ENCODE measurements at places on chromosomes 1 and 21.

DNA sequence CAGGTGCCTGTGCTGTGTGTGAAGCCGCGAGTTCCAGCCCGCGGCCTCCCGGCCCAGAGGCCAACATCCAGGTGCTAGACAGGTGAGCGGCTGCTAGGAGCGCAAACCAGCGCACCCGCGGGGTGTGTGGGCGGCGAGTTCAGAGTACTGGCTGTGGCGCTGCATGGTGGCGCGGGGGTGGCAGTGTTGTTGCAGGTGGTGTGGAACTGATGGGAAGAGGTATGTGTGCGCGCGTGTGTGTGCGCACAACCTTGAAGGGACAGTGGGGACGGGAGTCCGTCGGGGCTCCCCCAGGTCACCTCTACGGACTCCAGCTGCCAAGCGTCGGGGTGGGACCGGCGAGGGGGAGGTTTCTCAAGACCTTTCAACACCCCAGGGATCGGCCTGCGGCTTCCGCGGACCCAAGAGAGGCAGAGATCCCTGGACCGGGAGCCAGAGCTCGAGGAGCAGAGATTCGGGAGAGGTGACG lies 433 bp upstream of the DMBX1 start:
- no peak for DNase-seq

GRCh38 chr21:17929510-17929909 lies 110.4 kb upstream of the C21orf91 start:
- no peak for DNase-seq

DNA sequence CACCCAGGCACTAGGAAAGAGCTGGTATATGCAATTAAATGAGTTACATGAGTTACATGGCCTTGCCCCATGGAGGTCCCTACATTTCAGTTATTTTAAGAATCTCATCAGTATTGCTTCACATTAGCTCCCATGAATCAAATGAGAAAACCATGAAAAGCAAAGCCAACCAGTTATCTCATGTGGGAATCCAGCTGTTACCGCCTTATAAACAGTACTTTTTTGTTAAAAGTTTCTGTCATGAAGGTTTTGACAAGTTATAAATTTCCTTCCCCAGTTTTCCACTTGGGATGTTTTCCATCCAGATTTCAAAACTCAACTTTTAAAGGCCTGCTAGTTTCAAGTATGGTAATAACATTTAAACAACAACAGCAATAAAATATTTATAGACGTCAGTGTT lies 544.8 kb downstream of the NUF2 start:
- no peak for DNase-seq

- no peak for DNase-seq
Observed at GRCh38 chr1:101251504-101251903, 14.7 kb downstream of the S1PR1 start.

DNA sequence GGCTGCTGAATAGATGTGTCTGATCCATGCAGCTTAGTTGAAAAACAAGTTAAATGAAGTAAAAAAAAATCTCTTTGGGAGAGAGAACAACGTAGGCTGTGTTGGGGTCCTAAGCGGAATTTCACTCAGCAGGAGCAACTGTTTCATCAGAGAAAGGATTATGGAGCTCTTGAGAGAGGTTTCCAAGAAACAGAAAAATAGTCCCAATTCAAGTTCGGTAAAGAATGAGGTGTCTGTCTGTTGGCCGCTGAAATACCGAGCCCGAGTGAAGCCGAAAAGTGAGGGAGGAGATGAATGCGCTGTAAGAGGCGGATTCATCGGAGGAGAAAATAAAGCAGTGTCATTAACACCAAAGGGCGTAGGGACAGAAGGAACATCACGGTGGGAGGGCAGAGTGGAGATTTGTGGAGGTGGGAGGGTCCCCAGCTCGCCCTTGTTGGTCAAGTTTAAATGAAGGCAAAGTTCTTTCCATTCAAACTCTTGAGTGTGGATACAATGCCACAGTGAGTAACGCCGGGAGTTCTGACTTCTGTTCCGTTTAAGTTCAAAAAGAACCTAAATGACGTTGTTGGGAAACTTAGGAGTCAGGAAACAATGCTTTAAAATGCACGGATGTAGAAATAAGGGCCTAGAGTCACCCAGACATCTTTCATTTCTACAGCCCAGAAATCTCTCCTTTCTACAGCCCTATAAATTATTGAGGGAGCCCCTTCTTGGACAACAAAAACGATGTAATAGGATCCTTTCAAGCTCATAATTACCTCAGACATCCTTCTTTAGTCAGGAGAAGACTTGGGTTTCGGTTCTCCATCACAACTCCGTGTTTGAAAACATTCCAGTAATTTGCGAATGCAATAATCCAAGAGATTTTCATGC lies 15.6 kb upstream of the SLC45A1 start:
- no peak for DNase-seq

GRCh38 chr1:2044510-2045319 lies 5.5 kb upstream of the PRKCZ start:
- DNase-seq: peak; percentile 81

GRCh38 chr1:182977480-182977879 lies 24.5 kb upstream of the SHCBP1L start:
- DNase-seq: no peak

- DNase-seq: no peak
Observed at GRCh38 chr1:53956308-53957168, 10.4 kb downstream of the LRRC42 start.

DNA sequence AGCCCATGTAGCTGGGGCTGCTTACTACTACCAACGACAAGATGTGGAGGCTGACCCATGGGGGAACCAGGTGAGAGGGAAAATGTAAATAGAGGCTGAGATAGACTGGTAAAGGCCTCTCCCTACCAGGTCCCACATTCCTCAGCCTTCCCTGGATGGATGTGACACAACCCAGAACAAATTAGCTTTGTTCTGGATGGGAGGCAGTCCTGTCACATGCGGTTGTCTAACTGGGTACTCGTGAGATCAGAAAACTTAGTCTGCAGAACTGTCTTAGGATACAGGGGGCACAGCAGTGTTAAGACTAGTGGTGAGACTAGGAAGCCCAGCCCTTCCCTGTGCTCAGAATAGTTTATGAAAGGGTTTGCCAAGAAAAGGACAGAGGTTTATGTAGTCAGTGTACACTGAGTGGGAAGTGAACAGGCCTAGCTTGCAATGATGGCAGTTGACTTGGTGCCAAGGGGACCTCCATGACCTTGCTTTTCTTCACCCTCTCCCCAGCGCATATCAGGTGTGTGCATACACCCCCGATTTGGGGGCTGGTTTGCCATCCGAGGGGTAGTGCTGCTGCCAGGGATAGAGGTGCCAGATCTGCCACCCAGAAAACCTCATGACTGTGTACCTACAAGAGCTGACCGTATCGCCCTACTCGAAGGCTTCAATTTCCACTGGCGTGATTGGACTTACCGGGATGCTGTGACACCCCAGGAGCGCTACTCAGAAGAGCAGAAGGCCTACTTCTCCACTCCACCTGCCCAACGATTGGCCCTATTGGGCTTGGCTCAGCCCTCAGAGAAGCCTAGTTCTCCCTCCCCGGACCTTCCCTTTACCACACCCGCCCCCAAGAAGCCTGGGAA lies 8.4 kb downstream of the MMACHC start:
- DNase-seq: no peak

- no peak for DNase-seq
Observed at GRCh38 chr1:21058035-21058793, 118.5 kb downstream of the EIF4G3 start.

DNA sequence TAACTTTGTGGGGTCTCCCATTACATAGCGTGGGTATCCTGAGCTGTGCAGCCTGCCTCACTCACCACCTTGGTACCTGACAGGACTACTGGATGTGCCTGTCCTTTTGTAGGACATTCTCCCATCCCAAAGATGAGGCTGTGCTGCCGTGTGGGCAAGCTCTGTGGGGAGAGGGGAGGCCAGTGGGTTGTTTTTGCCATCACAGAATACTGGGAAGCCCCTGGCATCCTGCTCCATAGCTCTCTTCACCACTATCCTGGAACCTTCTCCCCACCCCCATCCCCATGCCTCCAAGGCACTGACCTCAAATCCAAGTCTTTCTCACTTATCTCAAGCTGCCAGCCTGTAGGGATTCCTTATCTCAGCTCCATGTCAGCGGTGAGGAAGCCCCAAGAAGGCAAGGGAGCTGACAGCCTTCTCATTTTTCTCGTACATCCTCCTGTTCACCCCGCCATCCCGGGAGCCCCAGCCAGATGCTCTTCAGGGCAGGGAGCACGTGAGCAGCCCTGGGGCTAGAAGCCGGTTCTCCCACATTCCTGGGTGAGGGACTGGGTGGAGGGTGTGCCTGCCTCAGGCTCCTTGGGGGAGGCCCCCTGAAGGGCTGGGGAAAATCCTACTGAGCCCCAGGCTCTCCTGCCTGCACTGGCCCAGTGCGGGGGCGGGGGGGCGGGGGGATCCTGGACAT lies 2.4 kb upstream of the ELF3 start:
- no peak for DNase-seq

DNA sequence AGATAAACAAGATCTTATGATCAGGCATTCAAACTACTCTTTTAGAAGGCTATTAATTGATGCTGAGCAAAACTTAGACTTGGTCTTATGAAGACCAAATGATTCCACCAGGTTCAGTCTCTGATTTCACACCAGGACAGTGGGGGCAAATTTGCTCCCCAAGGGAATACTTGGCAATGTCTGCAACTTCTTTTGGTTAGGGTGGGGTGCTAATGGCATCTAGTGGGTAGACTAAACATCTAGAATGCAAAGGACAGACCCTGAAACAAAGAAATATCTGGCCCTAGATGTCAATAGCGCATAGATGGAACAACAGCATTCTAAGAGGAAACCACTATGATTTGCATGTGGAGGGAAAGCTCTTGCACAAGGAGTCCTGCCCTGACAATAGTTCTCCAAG lies 30.6 kb downstream of the DPT start:
- no peak for DNase-seq

DNA sequence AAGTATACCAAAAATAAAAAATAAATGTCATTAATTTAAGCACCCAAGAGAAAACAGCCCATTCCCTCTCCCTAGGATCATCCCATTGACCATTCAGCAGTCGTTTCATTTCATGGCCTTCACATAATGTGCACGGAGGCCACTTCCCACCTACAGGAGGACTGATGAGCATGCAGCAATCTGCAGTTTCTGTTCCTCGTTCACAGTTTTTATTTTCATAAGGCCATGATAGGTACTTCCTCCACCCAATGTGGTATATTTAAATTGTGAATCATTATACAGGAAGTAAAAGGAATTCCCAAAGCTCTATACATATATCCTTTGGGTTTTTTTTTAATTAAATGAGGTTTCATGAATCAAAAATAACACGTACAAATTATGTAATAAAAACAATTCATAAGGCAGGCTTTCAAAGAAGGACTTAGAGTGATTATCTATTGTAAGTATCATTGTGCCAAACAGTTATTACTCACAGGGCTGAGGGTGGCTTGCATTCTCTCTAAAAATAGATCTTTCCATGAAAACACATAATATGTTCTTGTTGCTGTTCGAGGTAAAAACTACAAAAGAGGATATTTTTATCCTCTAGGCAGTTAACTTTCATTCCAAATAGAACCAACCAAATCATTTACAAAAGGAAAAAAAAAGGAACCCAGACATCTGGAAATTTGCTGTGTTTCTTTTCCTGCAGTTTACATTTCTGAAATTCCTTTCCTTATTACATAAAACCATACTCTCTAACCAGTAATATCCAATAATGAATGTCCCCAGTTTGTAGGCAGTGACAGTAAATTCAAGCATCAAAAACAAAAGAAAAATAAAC lies 27.5 kb upstream of the SLC44A3 start:
- DNase-seq: peak; percentile 35

- DNase-seq: no peak
Observed at GRCh38 chr1:241848686-241849344, 811 bp downstream of the EXO1 start.

DNA sequence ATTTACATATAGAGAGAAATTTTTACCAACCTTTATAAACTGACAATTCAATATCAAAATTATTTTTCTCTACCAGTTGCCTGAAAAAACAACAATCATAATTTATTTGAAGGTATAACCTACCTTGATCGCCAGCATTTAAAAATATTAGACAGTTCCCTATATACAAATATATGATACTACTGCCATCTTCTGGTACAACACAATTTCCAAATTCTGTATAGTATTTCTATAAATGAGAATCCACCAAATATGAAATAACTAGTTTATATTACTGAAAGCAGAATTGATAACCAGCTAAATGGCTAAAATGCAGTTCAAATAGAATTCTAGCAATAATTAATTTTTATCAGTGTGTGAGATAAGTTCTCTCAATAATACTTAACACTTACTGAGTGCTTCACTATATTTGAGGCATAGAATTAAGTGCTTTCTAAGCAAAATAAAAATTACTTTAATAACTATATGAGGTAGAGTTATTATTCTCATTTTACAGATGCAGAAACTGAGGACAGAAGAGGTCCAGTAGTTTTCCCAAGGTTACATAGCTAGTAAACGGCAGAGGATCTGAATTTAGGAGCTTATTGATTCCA lies 75.6 kb downstream of the PIGK start:
- peak; percentile 25 for DNase-seq

- DNase-seq: peak; percentile 10
Observed at GRCh38 chr1:53557830-53558738, 98.9 kb downstream of the DMRTB1 start.

GRCh38 chr1:85343612-85344255 lies 67.3 kb upstream of the BCL10 start:
- no peak for DNase-seq
